ENCODE measurements at places on chromosomes 2 and 18. TPM values are rescaled to one million over a fixed set of nuclear protein-coding genes. Genes with fewer than 3 reads are reported as not detected.

MERTK gene
- 3.4 TPM for total RNA-seq

LANCL1 gene
- total RNA-seq = 42.7 TPM

MARCO gene
- 6.7 TPM for total RNA-seq

VSNL1 gene
- total RNA-seq = 10.1 TPM

RAX gene
- total RNA-seq = not detected

HNMT gene
- total RNA-seq = 26.8 TPM

CXCR2 gene
- total RNA-seq = 1.7 TPM

PTPN2 gene
- 32.0 TPM for total RNA-seq

EMILIN2 gene
- total RNA-seq = 10.1 TPM
